ENCODE measurements at places on chromosomes 16 and 17.

DNA sequence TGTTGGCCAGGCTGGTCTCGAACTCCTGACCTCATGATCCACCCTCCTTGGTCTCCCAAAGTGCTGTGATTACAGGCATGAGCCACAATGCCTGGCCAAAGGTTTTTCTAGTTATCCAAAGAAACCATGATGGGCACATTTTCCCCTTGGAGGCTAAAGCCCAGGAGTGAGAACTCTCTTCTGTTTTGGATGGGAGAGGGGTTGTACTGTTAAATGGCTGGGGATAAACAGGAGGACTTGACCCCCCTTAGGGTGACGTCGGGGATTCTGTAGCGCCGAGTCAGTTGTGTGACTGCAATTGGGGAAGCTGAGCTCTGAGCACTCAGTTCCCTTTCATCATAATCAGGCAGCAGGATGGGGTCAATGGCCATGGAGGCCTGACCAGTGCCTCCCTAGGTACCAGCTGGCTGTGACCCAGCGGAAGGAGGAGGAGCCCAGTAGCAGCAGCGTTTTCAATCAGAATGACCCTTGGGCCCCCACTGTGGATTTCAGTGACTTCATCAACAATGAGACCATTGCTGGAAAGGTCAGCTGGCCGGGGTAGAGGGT is 4.1 kb downstream of the AOC3 start:
- no peak for DNase-seq

GRCh38 chr16:28091656-28092055 is 28.1 kb upstream of the GSG1L start:
- no peak for DNase-seq

DNA sequence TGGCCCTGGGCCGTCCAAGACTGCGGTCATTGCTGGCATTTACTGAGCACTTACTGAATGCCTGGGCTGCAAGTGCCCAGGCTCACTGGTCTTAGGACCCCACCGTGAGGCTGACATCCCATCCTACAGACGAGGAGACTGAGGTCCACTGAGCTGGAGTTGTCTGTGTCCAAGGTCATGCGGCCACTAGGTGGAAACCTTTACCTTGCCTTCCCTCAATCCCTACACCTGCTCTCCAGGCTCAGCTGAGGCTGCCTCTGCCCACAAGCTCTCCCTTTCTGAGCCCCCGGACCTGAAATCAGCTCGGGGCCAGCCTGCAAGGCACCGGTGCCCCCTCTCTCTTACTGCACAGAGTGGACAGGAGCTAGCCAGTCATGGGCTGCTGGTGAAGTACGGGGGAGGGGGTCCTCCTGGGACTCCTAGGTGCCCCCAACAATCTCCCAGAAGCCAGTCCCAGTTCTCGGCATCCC is 1.5 kb downstream of the CASKIN1 start:
- peak; percentile 40 for DNase-seq

DNA sequence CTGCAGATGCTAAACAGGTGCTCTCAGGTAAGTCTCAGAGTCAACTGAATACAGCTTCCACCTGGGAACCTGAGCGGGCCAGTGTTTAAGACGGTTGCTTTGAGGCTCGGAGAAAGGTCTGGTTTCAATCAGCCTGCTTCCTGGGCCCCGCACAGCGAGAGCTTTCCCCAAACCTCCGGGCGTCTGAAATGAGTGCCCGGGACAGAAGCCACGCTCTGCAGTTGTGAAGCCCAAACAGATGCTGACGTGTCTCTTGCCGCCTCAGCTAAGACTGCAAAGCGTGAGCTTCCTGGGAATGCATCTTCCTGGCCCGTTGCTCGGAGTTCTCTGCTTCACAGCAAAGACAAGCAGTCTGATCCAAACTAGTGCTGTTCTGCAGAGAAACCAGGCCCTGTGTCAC is 36.7 kb downstream of the PLXDC1 start:
- no peak for DNase-seq

GRCh38 chr17:52986056-52986662 is 827.6 kb upstream of the CA10 start:
- DNase-seq: no peak

- no peak for DNase-seq
Measured at GRCh38 chr16:66844342-66845079, at the start of gene CA7. CA7 (plus strand) TSS chr16:66844414; CDS start chr16:66844488, 74 bp downstream.

GRCh38 chr16:75108792-75109731 is 7.5 kb downstream of the LDHD start:
- no peak for DNase-seq

DNA sequence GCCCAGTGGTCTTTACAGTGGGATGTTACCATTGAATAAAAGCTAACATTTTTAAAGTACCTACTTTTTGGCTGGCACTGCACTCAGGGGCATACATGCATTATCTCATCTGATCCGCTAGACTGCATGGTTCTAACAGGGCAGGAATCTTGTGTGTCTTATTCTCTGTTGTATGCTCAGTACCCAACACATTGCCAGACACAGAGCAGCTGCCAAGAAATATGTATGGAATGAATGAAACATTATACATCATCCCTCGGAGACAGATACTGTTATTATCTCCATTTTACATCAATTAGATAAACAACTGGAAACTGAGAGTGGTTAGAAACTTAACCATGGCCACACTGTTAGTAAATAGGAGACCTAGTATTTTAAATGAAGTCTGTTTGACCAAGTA is 74.1 kb upstream of the CDH11 start:
- DNase-seq: no peak

DNA sequence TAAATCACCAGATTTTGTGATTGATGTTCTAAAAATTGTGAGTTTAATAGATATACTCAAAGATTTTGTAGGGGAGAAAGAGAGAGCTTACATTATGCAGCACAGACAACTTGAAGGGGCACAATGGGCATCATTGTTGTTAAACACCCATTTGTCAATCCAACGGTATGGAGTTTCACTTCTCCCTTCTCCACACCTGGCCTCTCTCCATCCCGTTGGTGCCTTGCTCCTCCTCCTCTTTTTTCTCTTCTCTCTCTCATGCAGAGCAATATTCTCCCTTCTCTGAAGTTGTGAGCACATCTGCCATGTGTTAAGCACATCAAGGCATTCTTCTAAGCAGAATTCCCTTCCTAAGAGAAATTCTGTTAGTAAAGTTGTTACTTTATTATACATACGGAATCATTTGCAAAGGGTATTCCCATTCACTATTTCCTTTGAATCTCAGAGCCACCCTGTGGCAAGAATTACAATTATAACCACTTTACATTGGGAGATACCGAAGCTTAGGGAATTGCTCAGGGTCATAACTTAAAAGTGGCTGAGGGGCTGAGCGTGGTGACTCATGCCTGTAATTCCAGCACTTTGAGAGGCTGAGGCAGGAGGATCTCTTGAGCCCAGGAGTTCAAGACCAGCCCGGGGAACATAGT is 40.5 kb upstream of the SKAP1 start:
- DNase-seq: no peak

- no peak for DNase-seq
Measured at GRCh38 chr17:63751806-63752205, 10.2 kb upstream of the STRADA start.

- DNase-seq: no peak
Measured at GRCh38 chr17:29591737-29592608, 959 bp upstream of the ANKRD13B start.

GRCh38 chr17:44988044-44988942 is 20.2 kb upstream of the C1QL1 start:
- DNase-seq: no peak

DNA sequence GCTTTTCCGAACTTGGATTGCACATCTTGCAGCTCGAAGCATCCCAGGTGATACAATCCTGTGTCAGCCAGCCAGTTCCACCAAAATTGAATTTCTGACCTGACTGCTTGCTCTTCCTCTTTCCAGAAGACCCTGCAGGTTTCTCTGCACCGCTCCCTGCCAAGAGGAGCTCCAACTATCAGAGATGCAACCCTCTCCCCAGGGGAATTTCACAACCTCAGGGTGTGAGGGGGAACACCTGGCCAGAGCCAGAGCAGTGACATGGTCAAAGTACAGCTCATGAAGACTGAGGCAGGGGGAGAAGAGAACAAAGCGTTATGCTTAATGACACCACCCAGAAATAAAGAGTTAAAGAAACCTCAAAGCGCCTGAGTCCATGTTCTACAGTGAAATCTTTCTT is 25.0 kb downstream of the ZNF423 start:
- no peak for DNase-seq

DNA sequence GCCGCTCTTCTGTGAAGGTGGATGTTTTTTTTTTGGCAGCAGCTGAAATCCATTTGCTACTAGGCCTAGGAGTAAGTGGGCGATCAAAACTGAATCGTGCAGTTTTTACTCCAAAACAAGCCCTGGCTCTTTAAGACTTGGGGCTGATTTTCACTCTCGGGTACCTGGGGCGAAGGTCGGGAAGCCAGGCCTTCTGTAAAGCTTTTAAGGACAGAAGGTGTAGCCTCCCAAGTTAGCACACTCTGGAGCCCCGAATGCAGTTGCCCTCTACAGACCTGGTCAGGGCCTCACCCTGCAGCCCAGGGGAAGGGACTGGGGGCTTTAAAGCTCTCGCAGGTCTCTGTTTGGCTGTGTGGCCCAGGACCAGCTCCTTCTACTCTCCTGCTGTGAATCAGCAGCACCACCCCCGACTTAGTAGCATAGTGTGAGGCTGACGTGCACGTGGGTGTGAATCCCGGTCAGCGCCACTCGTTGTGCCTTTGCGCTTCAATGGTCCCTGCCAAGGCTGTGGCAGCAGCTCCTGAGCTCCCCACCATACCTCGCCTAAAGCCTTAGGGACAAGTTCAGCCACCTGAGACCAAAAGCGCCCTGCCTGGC is 49.9 kb downstream of the TMEM235 start:
- DNase-seq: no peak

DNA sequence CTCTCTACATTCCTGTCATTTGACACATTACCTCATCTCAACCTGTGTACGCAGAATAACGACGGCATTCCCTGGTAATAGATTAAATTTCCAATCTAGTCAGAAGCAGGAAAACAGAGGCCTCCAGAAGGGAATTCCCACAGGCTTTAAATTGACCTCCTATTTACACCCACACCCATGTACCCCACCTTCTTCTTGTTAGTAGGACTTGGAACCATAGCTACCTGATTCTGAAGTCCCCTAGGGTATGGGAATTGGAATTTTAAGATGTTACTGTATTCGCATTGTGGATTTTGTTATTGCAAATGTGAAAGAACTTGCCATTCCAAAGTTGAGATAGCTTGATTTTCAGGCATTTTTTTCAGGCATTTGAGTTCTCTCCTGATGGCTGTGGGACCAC is 377.5 kb upstream of the DYNLRB2 start:
- no peak for DNase-seq

GRCh38 chr16:14175086-14175485 is 104.0 kb downstream of the MRTFB start:
- DNase-seq: no peak

DNA sequence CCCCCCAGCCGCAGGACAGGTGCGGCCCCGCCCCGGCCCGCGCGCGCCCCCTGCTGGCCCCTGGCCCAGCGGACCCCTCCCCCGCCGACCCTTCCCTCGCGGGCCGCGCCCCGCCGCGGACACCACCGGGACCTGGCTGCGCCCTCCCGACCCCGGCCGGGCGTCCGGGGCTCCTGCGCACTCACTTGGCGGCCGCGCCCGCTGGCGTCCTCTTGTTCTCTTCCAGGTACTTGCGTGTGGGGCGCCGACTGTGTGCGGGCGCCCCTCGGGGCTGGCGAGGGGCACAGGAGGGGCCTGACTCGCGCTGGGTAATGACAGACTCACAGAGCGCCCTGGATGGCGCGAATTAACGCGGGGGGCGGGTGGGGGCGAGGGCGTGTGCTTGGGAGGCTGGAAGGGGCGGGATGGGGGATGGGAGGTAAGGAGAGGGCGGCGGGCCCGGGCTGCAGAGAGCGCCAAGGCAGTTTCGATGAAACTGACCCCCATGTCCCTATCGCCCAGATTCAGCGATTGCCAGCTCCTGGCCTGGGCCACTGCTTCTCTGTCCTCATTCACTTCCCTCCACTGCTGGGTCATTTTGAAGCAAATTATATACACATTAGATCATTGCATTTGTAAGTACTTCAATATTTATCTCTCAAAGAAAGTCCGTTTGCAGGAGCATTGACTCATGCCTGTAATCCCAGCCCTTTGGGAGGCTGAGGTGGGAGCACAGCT is 445 bp upstream of the DBNDD1 start:
- DNase-seq: peak; percentile 53

DNA sequence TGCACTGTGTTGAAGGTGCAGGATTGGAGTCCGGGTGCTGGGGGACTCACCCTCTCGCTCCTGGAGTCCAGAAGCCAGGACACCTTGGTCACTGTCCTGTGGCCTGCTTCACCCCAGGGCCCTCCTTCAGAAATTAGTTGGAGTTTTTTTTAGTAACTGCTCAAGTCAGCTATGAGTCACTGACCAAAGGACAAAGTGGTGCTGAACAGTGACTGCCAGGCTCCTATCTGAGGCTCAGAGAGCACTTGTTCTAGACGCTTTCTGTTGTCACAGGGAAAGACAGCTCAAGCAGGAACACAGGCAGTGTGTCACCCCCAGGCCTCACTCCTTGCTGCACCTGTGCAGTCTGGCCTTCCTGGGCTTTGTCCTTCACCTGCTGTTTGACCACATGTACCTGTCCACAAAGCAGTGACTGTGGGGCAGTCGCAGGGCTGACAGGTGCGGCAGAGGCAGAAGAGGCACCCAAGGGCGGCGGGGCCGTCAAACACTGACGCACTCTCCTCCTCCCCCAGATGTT is 4.1 kb upstream of the FAAP100 start:
- DNase-seq: no peak

GRCh38 chr16:72493716-72494415 is 321.9 kb upstream of the PMFBP1 start:
- no peak for DNase-seq

- no peak for DNase-seq
Measured at GRCh38 chr17:55645361-55645760, 77.3 kb downstream of the TMEM100 start.

- no peak for DNase-seq
Measured at GRCh38 chr16:35146723-35147458, 1687.5 kb downstream of the TP53TG3F start.

GRCh38 chr16:1749152-1750117 is 21.9 kb downstream of the NME3 start:
- DNase-seq: no peak

- no peak for DNase-seq
Measured at GRCh38 chr16:228151-228851, 948 bp downstream of the LUC7L start.

DNA sequence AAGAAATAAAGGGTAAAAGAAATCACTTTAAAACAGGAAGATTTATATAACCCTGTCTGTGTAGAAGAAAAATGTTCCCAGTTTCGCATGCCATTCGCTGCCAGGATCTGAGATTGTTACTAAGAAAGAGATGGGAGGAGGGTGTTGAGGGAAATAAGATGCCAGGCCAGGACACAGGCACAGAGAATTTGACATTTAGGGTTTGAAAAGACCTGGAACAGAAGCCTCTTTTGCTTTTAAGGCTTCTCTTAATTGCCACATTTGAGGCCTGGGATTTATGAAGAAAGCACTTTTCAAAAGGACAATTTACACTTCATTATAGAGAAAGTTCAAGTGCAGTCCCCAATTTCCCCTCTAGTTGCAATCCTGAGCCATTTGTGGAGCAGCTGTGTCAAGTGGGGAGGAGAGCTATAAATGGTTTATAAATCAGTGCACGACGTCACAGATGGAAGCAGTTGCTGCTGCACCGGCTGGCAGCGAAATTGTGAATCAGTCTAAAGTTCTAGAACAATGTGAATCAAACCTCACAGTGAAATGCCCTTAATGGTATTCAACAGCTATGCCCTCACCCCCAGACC is 26.5 kb upstream of the C16orf87 start:
- DNase-seq: peak; percentile 37

- DNase-seq: peak; percentile 68
Measured at GRCh38 chr16:69762814-69763598, 874 bp downstream of the WWP2 start.

GRCh38 chr17:5034063-5034462 is 1.2 kb downstream of the SLC52A1 start:
- no peak for DNase-seq

Measured in hematopoietic multipotent progenitor cell (in vitro differentiated cells).